ENCODE measurements at places on chromosomes 4 and X.

DNA sequence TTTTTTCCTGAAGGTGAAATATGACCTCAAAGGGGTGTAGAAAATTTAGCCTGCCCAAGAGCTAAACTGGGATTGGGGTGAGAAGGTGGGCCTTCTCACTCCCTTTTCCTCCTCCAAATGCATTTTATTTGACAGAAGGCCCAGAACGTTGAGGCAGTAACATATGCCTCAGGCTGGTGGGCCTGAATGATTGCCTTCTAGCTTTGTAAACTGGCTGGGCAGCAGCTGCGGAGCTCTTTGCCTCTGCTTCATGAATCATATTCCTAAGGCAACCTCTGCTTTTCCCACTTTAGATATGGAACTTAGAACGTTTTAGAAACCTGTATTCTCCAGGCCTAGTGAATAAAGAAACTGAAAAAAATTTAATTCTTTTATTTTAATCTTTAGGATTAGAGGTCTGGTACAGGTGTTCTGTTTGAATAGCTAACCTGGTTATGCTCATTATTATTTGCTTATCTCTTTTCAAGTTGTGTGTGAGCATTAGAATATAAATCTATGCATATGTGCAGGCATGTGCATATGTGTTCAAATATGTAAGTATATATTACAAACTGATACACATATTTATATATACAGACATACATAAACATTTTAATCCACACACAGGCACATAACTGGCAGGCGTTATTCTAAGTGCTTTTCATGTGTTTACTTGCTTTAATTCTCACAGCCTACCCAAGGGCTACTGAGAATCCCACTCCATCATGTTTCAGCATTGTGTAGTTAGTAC, 11.5 kb downstream of the PRDM8 start:
- no peak for DNase-seq

DNA sequence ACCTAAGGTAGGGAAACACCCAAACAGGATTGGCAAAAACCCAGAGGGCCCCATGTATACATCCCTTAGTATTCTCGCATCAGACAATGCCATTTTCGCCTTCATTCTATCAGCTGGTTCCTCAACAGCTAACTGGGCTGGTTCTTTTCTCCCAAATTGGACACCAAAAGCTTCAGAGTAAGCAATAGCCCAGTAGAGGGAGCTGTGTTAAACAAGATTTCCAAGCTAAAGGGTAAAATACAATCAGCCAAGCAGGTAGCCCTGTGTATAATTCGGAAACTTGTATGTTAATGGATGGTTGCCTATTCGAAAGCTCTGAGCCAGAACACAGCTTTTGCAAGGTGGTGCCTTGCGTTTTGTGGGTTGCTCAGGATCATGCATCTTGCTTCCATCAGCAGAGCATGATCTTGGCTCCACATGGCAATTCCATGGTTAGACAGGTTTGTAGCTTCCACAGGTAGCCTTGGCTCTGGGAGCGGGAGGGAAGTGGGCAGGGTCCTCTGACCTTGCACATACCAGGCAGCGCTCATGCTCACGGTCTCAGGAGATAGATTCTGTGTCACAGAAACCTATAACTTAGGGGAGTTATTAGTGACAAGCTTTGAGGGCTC, 115.2 kb upstream of the LNX1 start:
- DNase-seq: no peak

DNA sequence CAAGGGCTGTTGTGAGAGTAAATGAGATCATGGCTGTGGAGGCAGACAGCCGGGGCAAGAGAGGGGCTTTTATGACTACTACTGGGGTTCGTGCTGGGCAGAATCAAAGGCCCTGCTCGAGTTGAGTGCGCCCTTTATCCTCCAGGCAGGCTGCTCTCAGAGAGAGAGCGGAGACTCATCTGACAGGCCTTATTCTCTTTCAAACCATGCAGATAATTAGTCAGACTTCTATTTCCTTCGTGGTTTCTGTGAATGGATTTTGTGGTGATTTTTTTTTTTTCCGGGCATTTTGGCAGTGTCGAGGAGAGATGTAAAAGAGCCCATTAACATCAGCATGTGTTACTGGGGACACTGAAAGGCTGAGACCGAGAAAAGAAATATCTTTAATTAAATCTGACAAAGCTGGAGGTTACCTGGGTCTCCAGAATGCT, 73.6 kb downstream of the MED28 start:
- no peak for DNase-seq

GRCh38 chr4:1240721-1241465, 8.0 kb downstream of the CTBP1 start:
- DNase-seq: no peak

- no peak for DNase-seq
Observed at GRCh38 chr4:1776521-1777161, 16.5 kb upstream of the FGFR3 start.

DNA sequence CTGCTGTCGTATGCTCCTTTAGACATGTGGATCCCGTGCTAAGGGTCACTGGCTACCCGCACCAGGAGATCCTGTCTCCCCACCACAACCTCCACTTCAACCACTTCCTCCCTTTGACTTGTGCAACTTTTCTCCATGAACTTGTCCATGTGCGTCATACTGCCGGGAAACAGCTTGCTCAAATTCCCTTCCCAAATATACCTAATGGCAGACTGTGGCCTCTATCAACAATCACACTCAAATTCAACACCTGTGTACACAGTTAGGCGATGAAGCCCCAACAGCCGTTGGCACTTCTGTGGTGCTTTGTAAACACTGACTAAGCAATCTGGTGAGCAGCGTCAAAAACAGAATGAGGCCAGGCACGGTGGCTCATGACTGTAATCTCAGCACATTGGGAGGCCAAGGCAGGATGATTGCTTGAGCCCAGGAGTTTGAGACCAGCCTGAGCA, 49.5 kb downstream of the CD99L2 start:
- no peak for DNase-seq

DNA sequence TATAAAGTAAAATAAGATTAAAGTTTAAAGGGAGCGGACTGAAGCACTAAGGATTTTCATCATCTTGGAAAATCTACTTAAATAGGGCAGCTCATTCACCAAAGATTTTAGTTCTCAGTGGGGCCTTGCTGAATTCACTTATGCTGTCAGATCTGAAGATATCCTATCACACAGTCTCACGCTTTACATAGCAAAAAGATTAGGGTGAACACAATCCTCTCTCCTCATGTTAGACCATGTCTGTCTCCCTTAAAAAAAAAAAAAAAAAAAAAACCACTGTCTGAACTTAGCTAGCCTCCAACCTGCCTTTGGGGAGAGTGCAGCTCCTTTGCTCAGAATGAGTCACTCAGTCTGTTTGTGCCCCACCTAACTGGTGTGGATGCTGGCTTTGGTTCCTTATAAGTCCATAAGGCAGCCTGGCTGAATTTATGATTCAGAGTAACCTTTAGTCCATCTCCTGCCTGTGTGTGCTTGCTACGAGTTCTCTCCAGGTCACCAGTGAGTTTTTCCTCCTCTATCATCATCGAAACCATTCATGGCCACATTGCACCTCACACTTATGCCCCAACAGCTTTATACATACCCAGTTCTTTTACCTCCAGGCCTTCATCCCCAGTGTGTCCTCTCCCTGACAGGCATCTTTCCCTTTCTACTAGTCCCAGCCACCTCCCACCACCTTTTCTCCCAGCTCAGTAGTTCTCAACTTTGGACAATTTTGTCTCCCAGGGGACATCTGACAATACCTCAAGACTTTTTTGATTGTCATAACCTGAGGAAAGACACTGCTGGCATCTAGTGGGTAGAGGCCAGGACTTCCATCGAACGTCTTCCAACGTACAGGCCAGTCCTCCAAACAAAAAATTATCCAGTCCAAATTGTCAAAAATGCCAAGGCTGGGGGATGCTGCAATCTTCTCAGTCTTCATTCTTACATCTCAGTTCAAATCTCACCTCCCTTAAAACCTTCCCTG, 220.7 kb upstream of the EMCN start:
- no peak for DNase-seq

DNA sequence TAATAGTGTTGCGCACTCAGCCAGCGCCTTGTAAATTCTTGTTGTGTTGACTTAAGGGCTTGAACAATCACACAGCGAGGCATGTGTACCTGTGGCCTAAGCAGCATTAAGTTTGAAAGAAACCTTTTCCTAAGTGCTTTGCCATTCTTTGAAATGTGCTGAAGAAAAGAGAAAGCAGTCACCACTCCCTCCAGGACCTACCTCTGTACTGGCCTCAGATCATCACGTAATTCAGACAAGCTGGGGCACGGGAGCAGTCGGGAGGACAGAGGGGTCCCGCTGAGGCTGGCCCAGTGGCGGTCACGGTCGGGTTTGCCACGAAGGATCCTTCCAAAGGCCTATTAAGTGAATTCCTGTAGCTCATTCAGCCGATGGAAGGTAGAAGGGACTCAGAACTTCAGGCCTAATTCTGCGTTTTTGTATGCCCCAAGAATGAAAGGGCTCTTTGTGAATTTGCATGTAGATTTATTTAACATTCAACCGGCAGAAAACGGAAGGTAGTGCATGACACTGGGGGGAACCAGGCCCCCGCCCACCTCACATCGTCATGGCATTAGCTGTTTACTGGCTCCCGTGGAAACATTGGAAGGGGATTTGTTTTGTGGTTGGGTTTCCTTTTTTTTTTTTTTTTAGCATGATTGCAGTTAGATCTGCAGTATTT, 106.3 kb downstream of the TRAPPC11 start:
- no peak for DNase-seq

- no peak for DNase-seq
Observed at GRCh38 chrX:107552930-107553329, 75.4 kb upstream of the PRPS1 start.

- no peak for DNase-seq
Observed at GRCh38 chr4:82851885-82852750, 38.8 kb downstream of the SEC31A start.

DNA sequence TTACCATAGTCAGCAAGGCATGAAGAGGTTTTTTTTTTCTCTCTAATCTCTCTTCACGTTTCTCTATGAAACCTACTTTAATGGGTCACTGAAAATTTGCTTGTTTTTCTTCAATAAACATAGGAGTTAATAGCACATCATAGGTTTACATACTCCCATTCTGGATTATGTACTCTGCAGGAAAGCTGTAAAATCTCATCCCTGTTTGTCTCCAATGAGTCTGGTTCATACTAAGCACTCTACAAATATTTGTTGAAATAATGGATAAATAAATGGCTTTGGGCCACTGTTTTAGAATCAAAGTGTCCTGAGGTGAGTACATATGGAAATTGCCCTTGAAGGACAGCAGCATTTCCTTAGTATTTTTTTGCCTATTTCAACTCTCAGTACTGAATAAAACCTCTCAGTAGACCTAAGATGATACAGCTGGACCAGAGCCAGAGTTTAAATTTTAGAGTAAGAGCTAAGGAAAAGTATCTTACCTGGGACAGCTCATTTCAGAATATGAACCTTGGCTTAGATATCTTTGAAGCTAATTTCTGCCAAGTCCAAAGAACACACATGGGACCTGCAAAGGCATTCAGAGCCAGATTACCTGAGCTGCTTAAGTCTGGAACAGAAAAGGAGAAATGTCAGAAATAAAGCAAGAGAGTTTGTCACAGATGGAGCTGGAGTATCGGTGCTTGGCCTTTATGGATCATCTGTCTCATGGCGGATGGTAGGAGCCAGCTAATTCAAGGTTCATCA, 34.4 kb downstream of the PF4 start:
- DNase-seq: no peak

Measured in stimulated activated CD8-positive, alpha-beta memory T cell treated with anti-CD3 and anti-CD28 coated beads, Interleukin-15, amount 100 ng/mL, for 48 hours (primary cell).